ENCODE measurements at places on chromosomes 12 and 14.

GRCh38 chr12:1799882-1800400 is 20.4 kb upstream of the LRTM2 start:
- no peak for DNase-seq

GRCh38 chr12:120234643-120235368 is 30.7 kb downstream of the PXN start:
- no peak for DNase-seq

- DNase-seq: no peak
Measured at GRCh38 chr12:115710104-115710564, 567.4 kb downstream of the MED13L start.

GRCh38 chr12:111355201-111355925 is 13.5 kb downstream of the PHETA1 start:
- no peak for DNase-seq

DNA sequence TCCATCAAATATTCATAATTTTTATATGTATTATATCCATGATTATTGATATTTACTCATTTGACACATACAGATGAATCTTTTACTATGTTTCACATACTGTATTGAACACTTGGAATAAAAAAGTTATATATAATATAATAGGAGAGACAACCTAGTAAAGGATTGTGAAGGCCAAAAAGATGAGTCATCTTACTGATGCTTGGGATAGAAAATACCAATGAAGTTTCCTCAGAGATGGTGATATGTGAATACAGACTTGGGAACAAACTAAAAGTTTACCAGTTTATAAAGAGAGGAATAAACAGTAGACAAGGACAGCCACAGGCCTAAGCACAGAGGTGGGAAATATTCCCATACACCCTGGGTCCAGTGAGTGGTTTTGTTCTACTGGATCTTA is 743.9 kb upstream of the FLRT2 start:
- no peak for DNase-seq

DNA sequence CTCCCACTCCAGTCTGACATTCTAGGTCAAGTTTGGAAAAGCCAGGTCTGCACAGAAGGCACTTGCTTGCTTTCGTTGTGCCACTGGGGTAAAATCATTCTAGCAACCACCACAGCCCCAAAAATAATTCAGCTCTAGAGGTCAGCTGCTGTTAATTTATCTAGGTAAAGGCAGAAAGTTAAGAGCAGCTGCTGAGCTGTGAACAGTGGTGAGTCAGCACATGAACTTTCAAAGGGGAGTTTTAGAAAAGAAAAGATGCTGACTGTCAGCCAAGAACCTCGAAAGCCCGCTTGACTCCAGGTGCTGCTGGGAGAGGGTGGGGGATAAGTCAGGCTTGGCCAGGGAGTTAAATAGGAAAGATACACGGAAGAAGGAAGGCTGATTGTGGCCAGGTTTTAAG is 12.7 kb downstream of the CCDC197 start:
- no peak for DNase-seq

GRCh38 chr14:65164068-65164824 is 61.9 kb upstream of the MAX start:
- peak; percentile 62 for DNase-seq

- no peak for DNase-seq
Measured at GRCh38 chr12:14781563-14781962, 21.7 kb downstream of the WBP11 start.

- DNase-seq: no peak
Measured at GRCh38 chr12:131102991-131103668, 149.4 kb downstream of the ADGRD1 start.

DNA sequence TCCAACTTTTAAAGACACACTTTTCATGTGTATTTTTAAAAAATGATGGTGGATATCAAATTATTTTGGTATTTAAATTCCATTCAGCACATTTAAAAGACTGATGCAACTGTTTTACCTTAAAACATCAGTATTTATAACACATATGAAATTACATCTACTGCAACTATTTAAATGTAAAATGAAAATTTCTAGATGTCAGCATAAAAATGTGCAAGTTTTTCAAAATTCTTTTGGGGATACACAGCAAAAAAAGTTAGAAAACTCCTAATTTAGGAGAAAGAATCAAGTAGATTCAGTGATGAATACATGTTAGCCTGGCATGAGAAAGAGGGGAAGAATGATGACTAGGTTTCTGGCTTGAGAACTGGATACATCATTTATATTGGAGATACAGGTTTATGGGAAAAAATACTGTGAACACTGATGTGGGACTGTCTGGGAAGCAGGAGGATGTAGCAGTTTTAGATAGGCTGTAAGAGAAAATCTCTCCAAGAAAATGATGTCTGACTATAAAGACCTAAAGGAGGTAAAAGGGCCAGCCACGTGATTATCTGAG is 9.2 kb downstream of the SOS2 start:
- DNase-seq: no peak

- DNase-seq: no peak
Measured at GRCh38 chr14:98798099-98798498, 473.9 kb downstream of the BCL11B start.

DNA sequence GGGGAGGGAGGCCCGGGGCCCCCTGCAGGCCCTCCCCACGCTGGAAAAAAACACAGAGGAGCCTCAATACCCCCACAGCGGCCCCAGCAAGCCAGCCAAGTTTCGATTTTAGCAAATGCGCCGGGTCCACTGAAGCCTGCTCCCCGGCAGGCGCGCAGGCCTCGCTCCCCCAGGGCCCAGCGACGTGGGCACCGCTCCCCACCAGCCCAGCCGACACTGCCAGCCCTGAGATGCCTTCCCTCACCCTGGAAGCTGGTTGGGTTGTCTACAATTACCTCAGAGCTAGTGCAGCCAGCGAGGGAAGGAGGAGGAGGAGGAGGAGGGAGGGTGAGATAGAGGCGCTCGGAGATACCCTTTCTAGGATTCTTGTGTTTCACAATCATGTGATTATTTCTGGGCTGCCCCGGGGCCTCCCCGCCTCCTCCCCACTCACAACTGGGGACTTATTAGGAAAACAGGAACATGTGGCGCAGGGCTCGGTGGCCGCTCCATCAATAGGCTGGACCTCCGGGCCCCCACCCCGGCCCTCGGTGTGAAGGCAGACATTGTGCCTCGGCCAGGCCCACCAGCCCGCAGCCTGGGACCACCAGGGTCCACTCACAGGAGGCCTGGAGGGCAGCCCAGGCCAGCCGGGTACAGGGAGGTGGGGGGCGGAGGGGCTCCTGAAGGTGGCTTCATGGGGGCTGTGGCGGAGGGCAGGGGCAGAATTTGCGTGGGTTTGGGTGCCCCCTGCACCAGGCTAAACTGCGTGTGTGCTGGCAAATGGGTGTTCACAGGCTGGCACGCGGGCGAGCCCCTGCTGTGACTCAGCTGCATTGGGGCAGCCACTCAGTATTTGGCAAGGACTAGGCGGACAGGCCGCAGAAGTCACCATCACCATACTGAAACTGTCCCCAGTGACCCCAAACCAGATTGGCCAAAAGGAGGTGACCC is 109.9 kb downstream of the NCOR2 start:
- DNase-seq: peak; percentile 32

DNA sequence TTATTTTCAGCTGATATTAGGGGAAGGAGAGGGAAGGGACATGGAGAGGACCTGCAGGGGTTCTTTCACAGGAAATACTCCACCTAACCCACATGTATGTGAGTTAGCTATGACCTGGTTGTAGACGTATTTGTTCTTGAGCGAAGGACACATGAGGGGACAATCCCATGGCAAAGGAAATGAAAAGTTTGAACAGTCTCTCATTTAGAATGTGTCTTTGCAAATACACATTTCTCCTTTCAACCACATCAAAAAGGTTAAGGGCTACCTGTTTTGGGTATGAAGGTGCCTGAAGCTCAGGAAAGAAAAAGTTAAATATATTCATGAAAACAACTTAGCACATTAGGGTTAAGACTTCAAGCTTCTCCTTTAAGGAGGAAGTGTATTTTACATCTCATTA is 7.4 kb downstream of the PYGL start:
- no peak for DNase-seq

DNA sequence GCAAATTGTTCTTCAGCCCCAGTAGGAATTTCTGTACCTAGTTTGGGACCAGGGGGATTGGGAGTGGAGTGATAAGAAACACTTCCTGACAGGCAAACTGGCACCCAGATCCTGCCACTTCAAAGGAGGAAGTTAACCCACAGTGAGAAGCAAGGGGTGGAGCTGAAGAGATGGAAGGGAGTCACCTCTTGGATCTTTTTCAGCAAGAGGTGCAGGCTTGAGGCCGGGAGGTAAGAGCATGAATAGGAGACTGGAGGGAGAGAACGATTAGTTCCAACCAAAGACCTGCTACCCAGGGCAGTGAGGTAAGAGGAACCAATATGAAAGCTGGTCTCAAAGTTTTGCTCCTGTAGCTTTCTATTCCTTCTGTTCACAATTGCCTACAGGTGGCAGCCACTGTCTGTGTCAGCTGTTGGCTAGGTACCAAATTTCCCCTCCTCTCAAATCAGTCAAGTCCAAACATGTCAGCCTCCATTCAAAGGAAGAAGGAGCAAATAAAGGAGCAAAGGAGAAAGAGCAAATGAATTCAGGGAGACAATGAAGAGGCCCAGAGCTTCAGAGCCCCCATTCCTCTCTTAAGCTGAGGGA is 14.9 kb upstream of the TAC3 start:
- no peak for DNase-seq

- DNase-seq: no peak
Measured at GRCh38 chr12:2283480-2283879, 230.7 kb downstream of the CACNA1C start.

- no peak for DNase-seq
Measured at GRCh38 chr12:64729909-64730587, 29.2 kb downstream of the GNS start.

DNA sequence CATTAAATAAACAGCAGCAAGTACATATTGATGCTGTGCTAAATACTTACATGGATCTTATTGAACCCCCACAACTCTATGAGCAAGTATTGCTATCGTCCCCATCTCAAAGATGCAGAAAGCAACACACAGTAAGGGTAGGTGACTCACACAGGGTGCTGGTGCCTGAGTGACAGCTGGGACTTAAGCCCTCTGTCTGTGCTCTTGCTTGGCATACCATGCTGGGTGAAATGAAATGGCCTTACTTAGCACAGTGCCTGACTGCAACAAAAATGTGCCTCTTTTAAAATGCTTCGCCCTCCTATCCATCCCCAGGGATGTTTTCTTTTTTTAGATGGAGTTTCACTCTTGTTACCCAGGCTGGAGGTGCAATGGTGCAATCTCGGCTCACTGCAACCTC is 788 bp downstream of the TEX52 start:
- no peak for DNase-seq

GRCh38 chr12:52207895-52208294 is 16.1 kb upstream of the KRT80 start:
- DNase-seq: no peak

- no peak for DNase-seq
Measured at GRCh38 chr12:65419284-65420072, 141.0 kb downstream of the MSRB3 start.

DNA sequence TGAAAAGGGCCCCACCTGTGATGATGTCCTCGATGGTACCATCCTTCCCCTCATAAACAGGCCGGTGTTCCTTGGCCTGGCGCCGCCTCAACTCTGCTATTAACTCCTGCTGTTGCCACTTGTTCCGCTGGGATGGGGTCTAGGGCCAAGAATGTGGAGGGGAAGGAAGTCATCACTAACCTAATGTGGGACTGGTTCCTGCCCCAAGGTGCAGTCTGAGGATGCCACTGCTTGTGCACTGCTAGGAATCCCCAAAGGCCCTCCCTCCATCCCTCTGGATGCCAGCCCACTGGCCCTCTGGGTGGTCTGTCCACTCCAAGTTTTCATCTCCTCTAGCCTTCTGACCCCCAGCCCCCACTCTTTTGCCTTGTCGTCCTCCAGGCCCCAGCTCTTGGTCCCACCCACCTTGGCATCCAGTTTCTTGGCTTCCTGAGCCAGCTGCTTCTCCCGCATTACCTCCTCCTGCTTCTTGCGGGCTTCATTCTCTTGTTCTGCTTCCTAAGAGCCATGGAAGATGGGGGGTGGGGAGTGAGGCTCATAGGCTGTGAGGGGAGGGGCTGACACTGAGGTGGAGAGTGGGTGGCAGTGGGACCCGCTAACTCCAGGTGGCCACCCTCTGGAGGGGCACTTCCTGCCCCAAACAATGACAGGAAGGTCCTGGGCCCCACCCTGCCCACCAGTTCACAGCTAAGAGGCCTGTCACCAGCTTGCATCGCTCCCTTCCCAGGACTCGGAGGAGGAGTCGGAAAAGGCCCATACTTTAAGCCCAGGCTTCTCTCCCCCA is 23.7 kb downstream of the PRPF40B start:
- DNase-seq: no peak

- DNase-seq: no peak
Measured at GRCh38 chr12:108802101-108802961, 55.1 kb downstream of the SSH1 start.

DNA sequence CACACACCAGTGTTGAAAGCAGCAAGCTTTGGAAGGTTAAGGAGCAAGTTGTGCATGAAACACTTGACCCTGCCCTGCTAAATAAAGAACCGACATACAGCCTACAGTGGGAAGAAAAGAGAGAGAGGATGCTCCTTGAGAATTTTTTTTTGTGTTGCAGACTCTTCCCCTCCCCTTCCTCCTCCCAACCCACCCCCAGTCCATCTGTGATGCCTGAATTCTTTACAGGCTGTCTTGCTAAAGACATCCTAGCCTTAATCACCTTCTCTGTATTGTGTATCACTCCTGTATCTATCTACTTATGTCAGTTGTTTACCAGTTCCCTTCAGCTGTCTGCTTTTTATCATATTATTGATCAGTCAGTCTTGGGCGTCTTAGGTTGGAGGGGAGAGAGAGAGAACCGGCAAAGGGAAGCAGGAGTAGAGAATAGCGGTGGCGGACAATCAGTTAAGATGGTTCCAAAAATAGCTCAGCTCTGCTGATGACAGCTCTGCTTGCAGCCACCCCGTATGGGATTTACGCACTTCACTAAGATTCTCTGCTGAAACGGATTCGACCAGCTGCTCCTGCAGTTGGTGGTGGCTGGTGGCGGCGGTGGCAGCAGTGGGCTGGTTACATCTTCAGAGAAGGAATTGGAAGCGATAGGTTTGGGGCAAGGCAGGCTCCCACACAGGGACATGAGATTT is 664.7 kb downstream of the NRXN3 start:
- DNase-seq: no peak

GRCh38 chr14:99561864-99562263 is 42.1 kb downstream of the CCDC85C start:
- DNase-seq: no peak

- peak; percentile 59 for DNase-seq
Measured at GRCh38 chr14:100640471-100641273, 53.5 kb upstream of the BEGAIN start.

DNA sequence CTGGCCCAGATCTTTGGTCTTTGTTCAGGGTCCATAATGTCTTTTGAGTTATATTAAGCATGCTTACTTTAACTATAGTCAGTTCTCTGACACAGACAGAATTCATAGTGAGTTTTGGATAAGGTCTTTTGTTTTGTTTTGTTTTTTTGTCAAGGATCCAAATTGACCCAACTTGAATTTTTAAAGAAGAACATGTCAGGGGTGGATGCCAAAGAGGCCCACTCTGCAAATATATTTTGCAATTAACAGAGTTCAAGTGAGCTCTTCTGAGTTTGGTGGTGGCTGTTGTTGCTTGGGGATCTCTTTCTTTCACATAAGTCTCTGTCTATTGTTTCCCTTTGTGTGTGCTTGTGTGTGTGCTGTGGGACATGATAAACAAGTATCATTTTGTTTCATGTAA is 34.4 kb upstream of the PMCH start:
- DNase-seq: no peak

- DNase-seq: no peak
Measured at GRCh38 chr12:113862590-113863454, 103.3 kb downstream of the RBM19 start.

Measured in stimulated activated CD4-positive, alpha-beta T cell treated with anti-CD3 and anti-CD28 coated beads, Interleukin-12 subunit alpha, Interleukin-12 subunit beta, amount 100 ng/mL, for 48 hours (primary cell).